Epithelial cell of esophagus (primary cell): ENCODE measurements at places on chromosomes 2 and 18.

GRCh38 chr2:37947306-37947705 is 22.2 kb downstream of the RMDN2 start:
- no peak for DNase-seq

DNA sequence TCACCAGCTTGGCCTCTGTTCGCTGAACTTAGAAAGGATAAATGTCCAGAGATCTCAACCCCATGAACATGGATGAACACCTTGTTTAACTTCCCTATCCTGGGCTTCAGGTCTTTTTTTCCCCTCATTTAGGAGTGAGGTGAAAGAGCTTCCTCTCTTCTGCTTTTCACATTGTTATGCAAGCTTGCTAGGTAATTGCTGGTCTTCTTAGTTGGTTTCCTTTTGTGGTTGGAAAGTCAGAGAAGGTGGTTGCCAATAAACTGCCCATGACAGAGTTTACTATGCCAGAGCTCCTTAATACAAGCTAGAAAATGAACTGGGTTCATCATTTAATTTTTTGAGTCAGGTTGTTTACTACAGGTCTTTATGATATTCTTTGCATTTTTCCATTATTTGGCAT is 16.6 kb downstream of the SLC9A4 start:
- DNase-seq: no peak

DNA sequence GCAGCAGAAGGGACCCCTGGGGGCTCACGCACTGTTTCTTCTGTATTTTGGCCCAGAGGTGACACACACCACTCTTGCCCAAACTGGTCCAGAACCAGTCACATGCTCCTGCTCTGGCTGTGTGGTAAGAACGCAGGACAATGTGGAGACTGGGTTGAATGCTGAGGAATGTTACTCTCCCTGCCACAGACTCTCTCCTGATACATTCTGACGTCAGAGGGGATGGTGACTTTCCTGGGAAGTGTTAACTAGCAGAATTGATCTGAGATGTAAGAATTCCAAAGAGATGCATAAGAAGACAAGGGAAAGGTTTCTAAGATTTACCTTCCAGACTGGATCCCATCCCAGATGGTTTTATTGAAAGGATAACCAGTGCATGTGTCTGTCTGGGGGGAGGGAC is 100.8 kb downstream of the ASB1 start:
- DNase-seq: peak; percentile 70

GRCh38 chr2:69082430-69082997 is 69.5 kb downstream of the ANTXR1 start:
- peak; percentile 96 for DNase-seq

DNA sequence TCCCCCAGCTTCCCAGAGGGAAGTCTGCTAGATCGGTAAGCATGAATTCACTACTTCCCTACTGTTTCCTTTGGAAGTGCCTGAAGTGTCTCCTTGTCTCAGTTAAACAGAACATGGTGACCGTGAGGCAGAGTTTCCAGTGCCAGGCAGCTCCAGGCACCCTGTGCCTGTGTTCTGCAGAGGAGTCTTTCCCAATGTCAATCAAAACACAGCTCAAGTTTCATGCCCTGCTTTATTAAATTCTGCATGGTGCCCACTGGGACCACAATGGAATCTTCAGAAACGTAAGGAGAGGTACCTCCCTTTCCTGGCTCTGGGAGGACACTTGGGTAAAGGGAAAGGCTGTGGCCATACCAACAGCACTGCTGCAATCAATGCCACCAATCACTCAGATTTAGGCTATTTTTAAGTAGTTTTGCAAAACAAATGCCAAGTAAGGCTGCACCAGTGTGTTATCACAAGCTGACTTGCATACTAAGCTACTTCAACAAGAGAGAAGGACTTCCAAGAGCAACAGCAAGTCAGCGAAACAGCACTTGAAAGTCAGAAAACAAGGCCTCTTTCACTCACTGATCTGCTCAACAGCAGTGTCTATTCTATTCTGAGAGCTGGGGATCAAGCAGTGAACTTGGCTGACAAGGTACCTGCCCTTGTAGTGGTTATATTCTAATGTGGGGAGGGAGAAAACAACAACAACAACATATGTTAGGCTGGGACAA is 14.9 kb downstream of the LPIN2 start:
- DNase-seq: no peak

GRCh38 chr2:223797037-223797436 is 40.3 kb downstream of the AP1S3 start:
- DNase-seq: peak; percentile 98
